ENCODE measurements at places on chromosomes 6 and 20.
A peak's percentile ranks its signal among the peaks of the same experiment; 100 is the strongest.

DNA sequence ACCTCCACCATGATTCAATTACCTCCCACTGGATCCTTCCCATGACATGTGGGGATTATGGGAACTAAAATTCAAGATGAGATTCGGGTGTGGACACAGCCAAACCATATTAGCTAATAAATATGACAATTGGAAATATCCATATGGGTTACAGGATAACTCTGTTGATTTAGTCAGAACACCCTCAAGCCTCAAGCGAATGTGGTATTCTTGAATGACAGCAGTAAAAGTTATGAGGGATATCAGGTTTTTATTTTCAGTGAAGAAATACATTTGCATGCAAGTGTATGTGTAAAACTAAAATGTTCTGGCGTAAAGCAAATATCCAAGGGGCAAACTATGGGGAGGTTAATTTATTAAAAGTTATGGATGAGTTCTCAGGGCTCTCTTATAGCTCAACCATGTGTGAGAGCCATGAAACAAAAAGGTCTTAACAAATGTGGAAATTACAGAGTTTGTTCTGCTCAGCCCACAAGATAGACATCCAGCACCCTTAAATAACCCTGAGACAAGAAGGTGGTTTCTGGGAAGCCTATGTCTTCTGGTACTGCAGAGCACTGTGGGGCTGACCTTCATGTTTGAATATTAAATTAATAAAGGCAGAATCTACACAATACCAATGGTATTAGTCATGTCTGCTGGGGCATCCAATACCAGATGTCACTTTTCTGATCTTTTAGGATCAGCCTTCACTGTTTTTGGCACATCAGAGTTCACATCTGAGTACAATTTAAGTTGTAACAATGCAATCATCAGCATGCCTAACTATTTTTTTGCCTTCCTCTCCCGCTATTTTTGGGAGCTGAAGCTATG lies 370.5 kb upstream of the RSPO3 start:
- DNase-seq: no peak

DNA sequence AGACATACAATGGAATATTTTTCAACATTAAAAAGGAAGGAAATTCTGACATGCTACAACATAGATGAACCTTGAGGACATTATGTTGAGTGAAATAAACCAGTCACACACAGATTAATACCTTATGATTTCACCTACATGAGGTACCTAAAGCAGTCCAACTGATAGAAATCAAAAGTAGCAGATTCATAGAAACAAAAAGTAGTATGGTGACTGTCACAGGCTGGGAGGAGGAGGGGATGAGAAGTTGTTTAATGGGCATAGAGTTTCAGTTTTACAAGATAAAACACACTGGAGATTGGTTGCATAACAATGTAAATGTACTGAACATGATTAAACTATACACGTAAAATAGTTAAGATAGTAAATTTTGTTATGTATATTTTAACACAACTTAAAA lies 48.5 kb upstream of the OLIG3 start:
- DNase-seq: no peak

DNA sequence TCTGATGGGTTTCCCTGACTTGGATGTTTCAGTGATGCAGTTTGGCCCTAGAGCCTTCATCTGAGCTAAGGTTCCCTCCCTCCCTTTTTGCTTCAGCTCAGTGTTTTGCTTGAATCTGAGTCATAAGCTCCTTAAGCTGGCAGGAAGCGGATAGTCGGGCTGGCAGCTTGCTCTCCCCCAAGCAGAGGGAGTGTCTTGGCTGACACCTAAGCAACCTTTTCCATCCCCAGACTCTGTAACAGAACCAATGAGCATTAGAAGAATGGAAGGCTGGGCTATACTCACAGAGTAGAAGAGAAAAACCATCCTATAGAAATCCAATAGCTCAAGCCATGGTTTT lies 98.3 kb downstream of the HAO1 start:
- DNase-seq: no peak

- no peak for DNase-seq
These were observed 201.8 kb downstream of the TTLL2 start for GRCh38 chr6:167526465-167527368.

- no peak for DNase-seq
These were observed 106.6 kb downstream of the ATXN1 start for GRCh38 chr6:16654701-16655100.

GRCh38 chr20:12827816-12828385 lies 180.9 kb upstream of the SPTLC3 start:
- no peak for DNase-seq

GRCh38 chr6:2171728-2172127 lies 73.7 kb downstream of the GMDS start:
- DNase-seq: no peak

DNA sequence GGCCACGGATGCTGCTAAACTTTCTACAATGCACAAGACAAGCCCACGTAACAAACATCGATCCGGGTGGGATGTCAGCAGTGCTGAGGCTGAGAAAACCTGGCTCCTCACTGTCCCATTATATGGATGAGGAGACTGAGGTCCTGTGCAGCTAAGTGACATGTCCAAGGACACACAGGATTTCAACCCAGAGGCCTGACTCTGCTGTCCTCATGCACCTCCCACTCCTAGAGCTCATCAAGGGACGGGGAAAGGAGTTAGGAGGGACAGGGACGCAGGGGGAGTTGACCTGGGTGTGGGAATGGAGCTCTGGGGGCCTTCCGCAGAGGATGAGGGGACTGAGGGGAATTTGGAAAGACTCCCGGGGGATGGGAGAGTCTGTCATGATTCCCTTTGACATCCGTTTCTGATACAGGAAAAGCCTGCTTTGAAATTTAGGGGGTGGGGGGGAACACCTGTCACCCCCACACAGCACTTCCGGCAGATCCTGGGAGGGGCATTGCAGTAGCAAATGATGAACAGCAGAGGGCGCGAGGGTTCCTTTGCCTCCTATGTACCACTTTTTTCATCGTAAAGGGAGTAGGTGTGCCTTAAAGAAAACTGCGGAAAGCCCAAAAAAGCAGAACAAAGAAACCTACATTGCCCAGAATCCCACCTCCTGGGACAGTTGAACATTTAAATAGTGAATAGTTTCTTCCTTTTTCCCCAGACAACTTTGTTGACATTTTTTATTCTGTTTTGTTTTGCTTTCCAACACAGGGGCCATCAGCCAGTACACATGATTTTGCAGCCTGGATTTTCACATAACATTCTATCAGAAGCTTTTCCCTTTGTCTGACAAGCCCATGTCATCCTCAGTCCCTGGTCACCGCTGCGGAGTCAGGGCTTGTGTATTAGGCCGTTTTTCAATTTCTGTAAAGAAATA lies 48.6 kb downstream of the SLC2A10 start:
- DNase-seq: peak; percentile 44

DNA sequence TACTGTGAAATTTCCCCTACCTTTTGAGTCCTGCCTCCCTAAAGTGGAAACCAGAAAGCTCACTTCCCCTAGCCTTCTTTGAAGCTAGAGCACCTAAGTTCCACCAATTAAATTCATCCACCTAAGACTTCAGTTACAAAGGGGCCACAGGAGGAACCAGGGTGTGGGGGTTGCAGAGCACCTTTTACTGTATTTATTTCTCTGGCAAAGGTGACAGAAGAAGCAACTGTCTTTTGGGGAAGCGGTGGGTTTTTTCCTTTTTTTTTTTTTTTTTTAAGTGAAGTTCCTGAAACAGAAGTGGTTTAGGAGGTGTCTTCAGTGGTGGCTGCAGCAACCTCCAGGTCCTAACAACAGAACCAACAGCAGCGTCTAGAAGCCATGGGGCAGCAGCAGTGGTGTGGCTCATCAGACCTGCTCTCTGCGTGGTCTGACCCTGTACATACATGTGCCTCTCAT lies 13.1 kb downstream of the PSMB9 start:
- DNase-seq: no peak

DNA sequence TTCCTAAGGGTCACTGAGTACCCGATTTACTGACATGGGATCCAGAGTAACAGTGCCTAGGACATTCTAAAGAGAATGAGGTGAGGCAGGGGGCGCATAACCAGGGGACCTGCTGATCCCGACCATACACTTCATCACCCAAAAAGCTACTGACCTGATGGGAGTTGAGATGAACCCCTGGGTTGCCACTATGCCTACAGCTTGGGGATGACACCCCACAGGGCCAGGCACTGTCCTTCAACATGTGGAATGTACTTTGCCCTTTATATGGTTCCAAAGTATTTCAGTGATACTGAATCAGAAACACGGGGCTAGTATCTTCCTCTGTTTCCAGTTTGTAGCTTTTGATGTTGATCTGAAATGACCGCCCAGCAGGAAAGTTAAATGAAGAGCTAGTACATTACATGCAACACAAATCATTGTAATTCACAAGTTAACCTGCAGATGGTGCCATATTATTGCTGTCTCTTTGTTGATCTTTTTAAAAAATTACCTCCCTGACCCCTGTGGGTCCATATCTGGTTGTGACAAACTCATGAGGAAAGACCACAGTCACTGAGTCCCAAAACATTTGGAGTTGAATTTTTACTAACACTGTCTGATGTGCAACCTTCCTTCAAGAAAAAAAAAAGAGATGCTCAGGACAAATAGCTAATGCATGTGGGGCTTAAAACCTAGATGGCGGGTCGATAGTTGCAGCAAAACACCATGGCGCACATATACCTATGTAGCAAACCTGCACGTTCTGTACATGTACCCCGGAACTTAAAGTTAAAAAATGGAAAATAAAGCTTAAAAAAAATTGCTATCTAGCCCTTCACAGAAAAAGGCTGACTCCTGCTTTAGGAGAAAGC lies 42.7 kb upstream of the GCNT2 start:
- DNase-seq: no peak

- DNase-seq: no peak
These were observed 826 bp upstream of the PYGB start for GRCh38 chr20:25247000-25247517.

- no peak for DNase-seq
These were observed 193.9 kb downstream of the DLL1 start for GRCh38 chr6:170096803-170097504.

- DNase-seq: no peak
These were observed 9.4 kb upstream of the ARMC12 start for GRCh38 chr6:35727231-35727934.

DNA sequence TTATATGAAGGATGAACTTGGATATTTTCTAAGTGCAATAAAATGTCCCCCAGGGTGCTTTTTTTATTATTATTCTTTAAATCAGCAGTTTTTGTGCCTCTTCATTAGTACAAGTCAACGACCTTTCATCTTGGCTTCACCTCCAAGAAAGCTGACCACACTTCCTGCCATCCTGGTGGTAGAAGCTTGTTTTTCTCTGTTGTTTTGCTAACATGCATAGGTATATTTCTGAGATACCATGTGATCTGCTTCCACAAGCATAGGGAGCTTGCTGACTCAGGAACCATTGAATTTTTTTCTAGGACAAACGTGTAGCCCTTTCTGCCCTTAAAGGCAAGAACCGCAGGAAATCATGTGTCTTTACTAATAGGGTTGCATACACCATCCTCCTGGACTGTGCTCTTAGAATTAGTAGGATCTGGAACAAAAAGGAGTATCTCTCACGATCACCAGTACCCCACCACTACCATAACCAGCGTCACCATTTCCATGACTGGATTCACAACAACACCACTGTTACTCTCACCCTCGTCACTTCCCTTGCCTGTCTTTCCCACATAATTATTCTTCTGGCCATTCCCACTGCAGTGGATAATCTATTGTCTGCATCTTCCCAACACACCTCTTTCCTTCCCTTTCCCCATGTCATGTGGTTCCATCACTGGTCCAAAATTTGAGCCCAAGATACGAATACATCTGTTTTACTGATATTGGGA lies 207.1 kb downstream of the MAFB start:
- no peak for DNase-seq

DNA sequence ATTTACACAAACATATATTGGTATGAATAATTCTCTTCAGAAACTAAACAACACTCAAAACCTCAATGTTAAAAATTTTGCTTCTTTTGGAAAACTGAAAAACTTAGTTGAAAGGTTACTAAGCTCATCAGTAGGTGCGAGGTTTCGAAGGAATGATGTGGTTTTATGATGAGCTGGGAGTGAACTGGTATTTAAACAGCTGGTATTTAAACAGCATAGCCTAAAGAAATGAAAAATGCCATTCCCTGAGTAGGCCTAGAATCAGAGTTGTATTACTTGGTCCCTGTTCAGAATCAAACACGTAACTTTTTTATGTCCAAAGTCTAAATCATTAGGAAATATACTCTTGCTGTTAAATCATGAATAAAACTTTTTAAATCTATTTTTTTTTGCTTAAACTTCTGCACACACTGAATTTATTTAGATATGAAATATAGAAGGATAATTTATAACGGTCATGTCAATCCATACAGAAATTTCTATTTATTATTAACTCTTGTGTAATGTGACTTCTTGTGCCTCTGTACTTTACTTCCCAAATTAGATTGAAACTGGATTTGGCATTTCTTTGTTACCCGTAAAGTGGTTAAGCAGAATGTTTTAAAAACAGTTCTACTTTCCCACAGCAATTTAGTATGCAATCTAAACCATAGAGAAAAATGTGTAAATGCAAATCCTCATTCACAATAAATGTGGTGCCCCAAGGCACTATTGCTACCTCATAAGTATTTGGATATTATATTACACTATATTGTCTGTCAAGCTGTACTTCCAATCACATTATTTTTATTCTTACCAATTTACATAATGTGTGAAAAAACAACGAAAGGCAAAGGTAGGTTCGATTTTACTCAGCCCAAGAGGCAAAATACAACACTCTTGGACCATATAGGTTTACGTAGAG lies 124.1 kb downstream of the HS3ST5 start:
- no peak for DNase-seq

- DNase-seq: no peak
These were observed 217.3 kb downstream of the ATXN1 start for GRCh38 chr6:16544006-16544405.

DNA sequence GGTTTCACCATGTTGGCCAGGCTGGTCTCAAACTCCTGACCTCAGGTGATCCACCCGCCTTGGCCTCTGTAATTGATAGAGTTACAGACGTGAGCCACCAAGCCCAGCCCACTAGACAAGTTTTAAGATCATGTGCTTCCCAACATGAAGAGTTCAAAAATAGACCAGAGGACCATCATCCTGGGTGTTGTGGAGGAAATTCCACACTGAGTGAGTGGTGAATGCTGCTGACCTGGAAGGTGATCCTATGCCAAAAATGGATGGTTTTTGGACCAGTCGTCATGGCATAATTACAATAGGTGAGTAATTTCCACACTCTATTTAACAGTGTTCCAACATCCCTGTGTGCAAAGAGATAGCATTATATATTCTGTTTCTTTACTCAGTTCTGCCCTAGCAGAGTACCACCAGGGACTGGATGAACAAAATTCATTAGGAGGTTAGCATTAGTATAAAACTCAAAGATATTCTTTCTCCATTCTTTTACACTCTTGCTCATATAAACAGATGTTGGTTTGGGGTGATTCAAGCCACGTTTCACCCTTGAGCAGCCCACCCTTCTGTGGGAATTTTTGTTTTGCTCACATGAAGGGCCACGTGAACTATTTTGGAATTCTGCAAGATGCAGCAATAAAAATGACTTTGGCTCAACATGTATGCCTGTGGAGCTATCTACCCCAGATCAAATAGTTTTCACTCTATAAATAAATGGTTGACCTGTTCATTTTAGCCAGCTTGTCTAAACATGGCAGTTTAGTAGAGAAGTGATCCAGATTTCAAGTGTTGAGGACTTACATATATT lies 206.2 kb upstream of the TCF21 start:
- no peak for DNase-seq

All from NCI-H2081 treated with DMSO at 0.1 percent for 48 hours (cell line).